ENCODE measurements at places on chromosomes 3 and 15. TPM values are rescaled to one million over a fixed set of nuclear protein-coding genes. Genes with fewer than 3 reads are reported as not detected.

DNA sequence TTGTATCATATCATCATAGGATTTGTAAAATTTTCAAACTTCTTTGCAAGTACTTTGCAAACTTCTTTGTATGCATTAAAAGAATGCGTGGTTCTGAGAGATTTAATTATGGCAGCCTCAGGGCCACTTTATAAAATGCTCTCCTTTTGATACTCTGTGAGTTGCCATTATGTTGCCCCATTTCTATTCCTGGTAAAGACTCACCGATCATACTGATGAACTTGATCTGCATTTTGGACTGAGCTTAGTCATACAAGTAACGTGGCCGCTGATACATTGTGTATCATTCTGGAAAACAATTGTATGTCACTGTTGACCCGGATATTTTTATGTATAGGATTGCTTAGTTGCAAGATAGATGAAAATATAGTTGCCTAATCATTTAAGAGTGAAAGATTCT, 38.8 kb downstream of the AKAP13 start:
- ATAC-seq: peak; percentile 76

DNA sequence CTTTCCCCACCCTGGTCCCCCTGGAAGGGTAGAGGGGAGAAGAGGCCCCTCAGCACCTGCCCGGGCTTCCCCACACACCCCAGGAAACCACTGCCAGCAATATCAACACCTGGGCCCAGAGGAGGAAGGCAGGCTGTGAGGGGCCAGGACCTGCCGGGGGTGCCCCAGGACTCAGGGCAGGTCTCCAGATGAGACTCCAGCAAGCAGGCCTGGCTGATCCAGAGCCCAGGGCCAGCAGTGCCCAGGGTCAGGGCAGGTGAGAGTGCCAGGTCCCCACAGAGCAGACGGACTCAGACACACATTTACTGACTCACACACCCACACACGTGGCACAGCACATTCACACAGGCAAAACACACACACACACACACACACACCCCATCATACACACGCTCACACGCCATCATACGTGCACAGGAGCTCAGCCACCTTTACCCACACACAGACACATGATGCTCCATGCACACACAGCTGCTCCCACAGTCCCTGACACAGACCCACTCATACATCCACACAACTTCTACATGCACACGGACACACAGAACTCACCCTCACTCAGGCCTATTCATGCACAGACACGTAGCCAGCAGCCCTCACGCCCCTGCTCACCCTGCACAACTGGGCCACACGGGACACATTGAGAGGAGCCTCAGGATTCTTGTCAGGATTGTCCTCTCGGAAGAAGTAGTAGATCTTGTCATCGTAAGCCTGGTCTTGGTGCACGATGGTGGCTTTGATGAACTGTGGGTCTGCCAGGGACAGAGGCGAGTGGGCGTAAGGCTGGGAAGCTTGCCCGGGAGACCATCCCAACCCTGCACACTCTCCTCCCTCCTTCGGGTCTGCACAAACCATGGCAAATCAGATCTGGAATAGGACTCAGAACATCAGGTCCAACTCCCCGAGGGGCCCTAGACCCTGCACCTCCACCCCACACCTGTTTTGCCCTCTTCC, 17.5 kb downstream of the SEMA7A start:
- ATAC-seq: no peak

DNA sequence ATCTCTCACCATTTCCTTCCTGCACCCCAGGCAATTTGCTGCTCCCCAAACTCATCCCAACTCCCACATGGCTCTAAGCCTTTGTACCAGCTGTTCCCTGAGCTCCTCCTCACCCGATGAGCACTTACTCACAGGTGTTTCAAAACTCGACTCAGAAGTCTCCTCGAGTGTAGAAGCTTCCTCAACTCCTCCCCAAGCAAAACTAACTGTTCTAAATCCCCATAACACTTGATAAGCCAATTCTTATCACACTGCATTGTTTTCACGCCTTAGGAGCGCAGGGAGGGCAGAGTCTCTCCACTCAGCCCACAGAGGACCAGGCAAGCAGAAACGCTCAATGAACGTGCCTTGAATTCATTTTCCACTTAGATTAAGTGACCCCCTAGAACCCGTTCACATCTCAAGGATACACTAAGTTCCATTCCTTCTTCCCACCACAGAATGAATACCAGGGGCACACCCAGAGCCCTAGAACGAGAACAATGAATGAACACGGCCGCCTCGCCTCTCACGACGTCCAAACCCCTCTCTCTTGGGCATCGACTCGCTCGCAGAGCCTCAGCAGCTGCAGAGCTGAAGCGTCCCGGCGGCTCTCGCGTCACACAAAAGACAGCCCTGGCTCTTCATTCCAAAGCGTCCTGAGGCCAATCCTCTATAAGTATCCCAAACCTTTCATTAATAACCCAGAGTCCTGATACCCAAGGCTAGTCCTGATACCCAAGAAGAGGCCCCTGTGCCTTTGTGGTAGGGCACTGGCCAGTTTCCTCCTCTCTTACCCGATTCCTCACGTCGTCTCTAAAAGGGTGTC, 1.1 kb downstream of the RAF1 start:
- peak; percentile 76 for ATAC-seq

DNA sequence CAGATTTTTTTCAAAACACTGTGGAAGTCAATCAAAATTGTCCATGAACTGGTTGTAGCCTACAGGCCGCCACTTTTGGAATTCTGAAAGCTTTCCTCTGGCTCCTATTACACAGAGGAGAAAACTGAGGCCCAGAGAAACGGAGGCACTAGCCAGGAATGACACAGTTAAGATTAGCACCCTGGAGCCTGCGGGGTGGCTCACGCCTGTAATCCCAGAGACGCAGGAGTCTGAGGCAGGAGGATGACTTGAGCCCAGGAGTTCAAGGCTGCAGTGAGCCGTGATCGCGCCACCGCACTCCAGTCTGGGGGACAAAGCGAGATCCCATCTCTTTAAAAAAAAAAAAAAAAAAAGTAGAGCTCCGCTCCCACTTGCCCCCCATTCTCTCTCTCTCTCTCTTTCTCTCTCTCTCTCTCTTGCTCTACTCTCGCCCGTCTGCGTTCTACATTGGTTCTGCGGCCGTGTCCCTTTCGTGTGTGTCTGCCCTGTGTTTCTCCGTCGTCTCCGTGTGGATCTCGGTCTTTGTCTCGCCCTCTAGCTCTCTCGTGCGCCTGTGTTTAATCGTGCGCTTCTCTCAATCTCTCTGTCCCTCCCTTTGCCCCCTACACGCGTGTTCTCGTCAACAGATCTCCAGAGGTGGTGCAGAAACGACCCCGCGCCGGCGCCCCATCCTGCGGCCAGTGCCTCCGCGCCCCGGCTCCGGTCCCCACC, 512 bp upstream of the TRH start:
- no peak for ATAC-seq

The BSN gene
- total RNA-seq: 0.08 TPM

DNA sequence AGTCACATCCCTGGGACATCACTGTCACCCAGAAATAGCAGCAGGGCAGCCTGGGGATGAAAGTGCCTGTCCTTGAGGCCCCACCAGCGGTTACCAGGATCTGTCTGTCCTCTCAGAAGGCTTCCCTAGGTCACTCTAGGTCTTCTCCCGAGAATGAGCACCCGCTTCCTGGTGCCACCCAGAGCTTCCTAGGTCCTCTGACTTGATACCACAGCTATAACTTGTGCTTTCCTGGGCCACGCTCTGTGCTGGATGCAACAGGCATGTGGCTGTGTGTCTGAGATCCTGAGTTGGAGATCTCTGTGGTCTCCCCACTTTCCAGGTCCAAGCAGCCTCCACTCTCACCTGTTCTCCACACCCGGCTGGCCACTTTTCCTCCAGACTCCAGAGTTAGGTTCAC, 25.8 kb downstream of the ARNT2 start:
- ATAC-seq: no peak

GRCh38 chr3:79362571-79363270, 405.1 kb downstream of the ROBO1 start:
- ATAC-seq: no peak

The SLC15A2 gene
- 3.8 TPM for total RNA-seq

The CCR4 gene
- total RNA-seq: 0.40 TPM

DNA sequence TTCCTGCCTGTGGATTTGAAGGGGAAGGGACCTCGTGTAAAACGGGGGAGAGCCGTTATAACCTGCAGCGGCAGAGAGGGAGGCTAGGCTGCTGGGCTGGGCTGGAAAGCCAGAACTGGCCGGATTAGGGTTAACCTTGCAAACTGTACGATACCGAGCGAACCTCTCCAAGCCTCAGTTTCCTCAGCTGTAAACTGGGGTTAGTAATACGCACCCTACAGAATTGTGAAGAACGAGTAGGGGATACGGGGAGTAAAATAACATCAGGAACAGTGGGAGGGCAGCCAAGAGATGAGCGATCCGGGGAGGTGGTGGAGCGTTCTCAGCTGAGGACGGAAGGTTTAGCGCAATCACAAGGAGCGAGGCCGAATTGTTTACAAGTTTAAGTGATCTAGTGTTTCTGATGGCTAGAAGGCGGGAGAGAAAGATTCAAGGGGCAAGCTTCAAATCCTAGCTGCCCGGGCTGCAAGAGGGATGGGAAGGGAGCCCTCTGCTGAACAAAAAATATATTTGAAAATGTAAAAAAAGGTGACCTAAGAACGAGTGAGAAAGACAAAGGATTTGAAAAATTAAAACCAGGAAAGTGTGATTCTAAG, 768 bp upstream of the SEMA5B start:
- peak; percentile 12 for ATAC-seq

The SAXO2 gene
- 0.80 TPM for total RNA-seq

The PIGBOS1 gene
- total RNA-seq: 4.5 TPM

The SPCS1 gene
- total RNA-seq: 70.6 TPM

Measured in esophagus mucosa (tissue), 1 donor.